ENCODE measurements at places on chromosomes 7 and 10.

DNA sequence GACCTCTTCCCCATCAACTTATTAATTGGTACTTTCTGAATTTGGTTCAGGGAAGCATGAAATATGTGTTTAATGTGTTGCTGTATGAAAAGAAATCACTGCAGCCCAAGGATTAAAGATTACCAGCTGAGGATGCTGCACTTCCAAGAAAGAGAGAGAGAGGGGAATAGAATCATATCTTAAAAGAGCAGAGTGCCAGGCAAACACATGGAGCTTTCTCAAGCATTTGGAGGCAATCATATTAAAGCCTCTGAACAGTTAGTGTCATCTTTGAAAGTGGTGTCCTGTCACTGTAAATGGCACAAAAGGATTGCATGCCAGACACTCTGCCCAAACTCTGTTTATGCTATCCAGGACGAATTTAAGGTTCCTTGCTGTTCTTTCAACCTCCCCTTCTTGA is 386.7 kb downstream of the SORCS1 start:
- no peak for DNase-seq

- DNase-seq: no peak
Measured at GRCh38 chr10:120542591-120542990, 85.6 kb downstream of the PLPP4 start.

DNA sequence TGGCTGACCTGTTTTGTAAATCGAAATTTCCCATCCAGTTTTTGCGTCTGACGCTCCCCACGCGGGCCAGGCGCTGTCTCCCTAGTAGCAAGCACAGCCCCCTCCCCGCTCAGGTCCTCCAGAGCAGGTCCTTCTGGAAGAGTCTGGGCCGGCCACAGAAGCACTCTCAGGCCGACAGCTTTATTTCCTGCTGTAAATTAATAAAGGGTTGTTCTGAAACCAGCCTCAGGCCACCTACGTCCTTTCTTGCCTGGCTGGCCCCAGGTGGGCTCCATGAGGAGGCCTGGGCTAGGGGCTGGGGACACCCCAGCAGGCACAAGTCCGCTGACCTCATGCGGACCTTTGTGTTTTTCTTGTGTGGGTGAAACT is 35.2 kb downstream of the CAMK2B start:
- no peak for DNase-seq

GRCh38 chr7:43117095-43117494 is 4.6 kb downstream of the HECW1 start:
- DNase-seq: no peak

- DNase-seq: no peak
Measured at GRCh38 chr7:151317936-151318335, 23.7 kb upstream of the NUB1 start.
